ENCODE measurements at places on chromosomes 6 and 20.

GRCh38 chr6:167245591-167245990 lies 45.5 kb upstream of the UNC93A start:
- no peak for DNase-seq

DNA sequence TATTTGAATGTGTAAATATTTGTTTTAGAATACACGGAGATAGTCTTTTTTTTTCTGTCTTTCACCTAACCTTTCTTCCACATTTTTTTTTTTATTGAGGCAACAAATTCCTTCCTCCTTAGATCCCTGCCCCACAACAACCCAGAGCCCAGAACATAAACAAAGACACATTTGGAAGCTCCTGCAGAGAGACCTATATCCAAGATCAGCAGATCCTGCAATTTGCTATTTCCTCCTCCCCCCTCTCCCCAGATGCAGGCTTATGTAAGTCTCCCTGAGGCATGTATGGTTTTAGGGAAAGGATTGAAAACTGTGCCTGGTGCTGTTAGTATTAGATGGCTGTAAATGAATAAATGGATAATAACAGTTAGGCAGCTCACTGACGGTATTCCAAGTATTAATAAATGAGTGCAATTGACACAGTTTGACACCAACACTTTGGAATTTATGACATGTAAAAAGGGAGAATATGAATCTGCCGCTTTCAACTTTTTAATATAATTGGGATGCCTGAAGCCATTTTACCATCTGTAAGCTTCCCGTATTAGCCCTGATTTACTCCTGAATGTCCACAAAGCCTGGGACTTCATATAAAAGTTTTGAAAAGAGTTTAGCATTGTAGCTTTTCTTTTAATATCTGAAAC lies 608.3 kb upstream of the CITED2 start:
- no peak for DNase-seq

DNA sequence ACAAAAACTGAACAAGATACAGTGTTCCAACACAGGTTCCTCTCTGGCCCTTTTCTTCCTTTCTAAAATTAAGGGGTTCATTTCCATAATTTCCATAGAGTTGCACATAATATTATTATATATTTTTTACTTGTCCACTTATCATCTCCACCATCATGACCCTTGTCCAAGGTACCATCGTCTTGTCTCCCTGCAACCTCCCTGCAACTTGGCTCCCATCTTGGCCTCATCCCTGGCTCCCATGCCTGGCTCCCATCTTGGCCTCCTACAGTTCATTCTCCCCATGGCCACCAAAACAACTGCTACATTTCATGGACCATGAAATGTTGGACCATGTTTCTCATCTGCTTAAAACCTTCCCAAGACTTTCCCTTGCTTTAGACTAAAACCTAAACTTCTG lies 3.1 kb upstream of the KCNB1 start:
- DNase-seq = no peak

DNA sequence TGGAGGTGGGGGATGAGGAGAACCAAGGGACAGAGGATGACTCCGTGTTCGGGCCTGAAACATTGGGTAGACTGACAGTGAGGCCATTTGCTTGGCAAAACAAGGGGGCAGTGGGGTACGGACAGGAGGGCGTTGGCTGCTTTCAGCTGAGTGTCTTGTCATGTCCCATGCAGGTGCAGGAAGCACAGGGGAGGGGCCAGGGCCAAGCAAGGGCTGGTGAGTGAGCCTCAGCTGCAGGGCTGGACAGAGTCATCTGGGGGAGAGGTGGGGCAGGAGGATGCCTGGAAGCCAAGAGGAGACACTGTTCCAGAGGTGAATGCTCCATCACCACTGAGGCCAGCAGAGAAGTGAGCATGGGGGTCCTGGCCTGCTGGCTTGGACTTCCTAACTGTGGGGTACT lies 78.4 kb downstream of the ERMARD start:
- no peak for DNase-seq

DNA sequence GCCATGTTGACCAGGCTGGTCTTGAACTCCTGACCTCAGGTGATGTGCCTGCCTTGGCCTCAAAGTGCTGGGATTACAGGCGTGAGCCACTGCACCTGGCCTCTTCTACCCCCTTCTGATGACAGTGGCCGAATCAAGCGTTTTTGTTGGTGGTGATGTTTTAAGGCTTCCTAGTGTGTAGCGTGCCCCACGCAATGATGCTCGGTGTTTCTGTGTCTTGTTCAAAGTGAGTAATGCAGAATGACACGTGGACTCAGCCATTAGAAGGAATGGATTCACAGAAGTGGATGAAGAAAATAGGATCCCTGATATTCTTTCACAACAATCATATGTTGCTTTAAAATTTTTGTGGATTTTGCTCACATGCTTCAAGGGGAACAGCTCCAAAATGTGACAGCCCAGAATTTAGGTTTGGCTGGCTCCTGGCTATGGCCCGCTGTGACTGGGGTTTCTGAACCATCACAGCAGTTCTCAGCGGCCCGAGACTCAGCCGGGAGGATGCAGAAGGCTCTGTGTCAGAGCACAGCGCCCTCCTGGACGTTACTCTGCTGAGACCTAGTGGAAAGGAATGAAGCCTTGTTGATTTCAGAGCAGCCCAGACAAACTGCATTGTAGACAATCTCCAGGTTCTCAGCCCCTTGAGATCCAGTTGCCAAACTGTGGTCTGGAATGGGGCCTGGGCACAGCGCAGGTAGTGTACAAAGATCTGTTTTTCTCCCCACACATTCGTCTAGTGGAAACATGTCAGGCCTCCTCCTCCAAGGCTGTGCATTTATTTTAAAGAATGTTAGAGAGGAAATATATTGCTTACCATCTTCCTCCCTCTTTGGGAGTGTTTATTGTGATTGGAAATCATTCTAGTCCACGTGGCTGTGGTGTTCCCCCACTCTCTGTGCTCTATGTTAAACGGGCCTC lies 57.6 kb upstream of the TIAM2 start:
- DNase-seq = no peak

DNA sequence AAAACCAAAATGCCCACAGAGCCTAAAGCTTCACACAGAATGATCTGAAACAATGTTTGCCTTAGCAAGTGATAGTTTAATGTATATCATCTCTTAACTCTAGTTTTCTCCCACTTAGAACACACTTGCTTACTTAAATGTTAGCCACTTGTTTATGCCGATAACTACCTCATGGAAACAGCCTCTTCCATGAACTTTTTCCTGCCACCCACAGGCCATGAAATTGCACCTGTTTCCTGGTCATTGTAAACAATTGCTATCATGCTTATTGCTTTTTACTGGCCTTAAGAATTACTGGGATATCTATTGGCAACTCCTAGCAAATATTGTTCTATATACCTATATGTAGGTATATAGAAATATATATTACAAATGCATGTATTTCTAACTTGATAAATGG lies 231.1 kb downstream of the HDGFL1 start:
- no peak for DNase-seq

GRCh38 chr6:155147958-155148663 lies 115.7 kb upstream of the CLDN20 start:
- no peak for DNase-seq

- no peak for DNase-seq
Measured at GRCh38 chr20:63125581-63125837, 90.4 kb downstream of the YTHDF1 start.

DNA sequence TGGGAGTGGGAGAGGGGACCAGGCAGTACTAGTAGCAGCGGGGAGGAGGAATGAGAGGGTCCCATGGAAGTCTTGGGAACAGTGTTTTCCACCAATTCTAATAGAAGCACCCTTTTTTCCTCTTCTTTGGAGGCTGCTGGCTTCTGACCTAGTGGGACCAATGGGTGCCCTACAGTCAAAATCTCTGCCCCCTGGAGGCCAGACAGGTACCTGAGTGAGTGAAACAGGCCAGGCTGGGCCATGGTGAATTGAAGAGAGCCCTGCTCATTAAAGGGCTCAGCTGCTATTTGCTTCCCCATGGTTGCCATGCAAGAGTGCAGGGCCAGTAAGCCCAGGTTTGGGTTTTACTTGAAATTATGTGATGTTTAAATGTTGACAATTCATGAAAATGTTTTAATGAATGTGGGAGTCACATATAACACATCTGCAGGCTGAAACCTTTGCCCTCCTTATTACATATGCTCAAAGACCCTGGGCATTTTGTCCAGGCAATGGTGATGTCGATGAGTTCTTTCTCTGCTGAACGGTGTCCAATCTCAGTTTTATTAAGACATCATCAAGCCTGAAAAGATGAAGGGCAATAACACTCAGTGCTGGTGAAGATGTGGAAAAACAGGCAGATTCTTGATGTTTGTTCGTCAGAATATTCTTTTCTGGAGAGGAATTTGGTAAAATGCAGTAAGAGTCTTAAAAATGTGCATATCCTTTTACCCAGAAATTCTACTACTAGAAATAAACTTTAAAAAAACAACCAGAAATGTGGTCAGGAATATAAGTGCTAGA lies 42.3 kb upstream of the OCSTAMP start:
- DNase-seq = no peak

GRCh38 chr6:150646228-150646627 lies 46.5 kb downstream of the PLEKHG1 start:
- DNase-seq = no peak

DNA sequence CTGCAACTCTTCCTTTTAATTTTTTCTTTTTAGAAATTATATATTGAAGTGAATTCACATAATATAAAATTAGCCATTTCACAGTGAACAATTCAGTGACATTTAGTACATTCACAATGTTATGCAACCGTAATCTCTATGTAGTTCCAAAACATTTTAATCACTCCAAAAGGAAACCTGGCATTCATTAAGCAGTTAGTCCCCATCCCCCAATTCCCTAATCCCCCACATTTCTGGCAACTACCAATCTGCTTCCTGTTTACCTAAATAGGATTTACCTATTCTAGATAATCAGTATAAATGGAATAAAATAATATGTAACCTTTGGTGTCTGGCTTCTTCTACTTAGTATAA lies 8.5 kb upstream of the DDX27 start:
- DNase-seq = no peak

DNA sequence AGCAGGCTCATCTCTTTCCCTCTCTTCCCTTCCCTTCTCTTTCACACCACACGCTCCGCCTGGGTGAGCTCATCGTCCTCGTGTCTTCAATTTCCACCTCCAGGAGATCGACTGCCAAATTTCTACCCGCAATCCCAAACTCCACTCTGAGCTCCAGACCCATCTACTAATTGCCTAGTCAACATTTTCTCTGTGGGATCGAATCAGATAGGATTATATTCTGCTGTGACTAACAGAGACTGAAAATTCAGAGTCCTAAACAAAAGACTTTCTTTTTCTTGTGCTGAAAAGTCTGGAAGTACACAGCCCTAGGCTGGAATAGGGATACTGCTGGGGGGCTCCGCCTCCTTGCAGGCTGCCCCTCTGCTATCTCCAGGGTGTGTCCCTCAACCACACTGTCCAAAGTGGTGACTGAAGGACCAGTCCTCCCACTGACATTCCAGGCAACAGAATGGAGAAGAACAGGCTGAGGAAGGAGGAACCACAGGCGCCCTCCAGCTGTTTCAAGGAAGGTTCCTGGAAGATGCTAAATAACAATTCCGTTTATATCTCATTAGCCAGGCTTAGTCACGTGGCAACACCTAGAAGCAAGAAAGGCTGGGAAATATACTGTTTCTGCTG lies 5.0 kb upstream of the HSPA12B start:
- no peak for DNase-seq

DNA sequence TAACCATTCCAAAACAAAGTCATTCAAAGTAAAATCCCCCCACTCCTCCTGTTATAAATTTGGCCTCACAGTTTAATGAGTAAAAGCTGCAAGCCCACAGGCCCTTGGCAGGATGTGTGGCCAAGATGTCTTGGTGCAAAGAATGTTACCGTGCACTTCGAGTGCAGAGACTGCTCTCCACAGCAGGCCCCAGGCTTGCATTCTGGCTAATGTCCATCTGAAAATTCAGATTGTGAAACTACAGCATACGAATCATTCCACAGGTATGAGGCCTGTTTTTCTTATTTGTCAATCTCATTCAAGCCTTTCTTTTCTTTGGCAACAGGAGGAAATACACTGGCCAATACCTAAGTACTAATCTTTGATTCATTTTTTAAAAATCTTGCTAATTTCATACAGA lies 7.1 kb downstream of the RPS6KA2 start:
- no peak for DNase-seq

- DNase-seq = no peak
Measured at GRCh38 chr6:137767911-137768690, 99.0 kb upstream of the TNFAIP3 start.

- DNase-seq = no peak
Measured at GRCh38 chr20:63542031-63542559, 4.9 kb upstream of the PTK6 start.

GRCh38 chr20:39358052-39358451 lies 395.9 kb downstream of the DHX35 start:
- DNase-seq = no peak

DNA sequence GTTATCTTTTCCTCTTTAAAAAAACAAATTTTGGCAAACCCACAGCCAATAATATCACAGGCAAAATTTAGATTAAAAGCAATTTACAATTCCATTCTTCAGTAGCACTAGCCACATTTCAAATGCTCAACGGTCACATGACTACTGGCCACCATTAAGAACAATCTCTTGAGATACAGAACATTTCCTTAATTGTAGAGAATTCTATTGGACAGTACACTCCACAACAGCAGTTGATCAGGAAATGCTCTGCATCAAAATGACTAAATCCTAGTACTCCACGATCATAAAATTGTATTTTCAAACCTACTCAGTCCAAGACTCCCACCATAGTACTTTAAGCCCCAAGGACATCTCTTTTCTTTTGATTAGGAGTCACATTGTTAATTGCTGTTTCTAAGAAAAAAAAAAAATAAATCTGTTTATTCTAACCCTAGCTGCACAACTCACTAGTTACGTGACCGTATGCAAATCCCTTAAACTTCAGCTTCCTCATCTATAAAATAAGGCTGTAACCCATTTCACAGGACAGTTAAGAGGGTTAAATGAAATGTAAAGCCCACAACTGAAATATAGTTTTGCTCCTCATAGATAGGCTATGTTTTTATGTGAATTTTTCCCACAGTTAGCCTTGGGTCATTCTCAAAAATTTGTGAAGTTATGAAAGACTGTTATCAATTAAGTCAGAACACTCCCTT lies 9.8 kb downstream of the C6orf62 start:
- no peak for DNase-seq

DNA sequence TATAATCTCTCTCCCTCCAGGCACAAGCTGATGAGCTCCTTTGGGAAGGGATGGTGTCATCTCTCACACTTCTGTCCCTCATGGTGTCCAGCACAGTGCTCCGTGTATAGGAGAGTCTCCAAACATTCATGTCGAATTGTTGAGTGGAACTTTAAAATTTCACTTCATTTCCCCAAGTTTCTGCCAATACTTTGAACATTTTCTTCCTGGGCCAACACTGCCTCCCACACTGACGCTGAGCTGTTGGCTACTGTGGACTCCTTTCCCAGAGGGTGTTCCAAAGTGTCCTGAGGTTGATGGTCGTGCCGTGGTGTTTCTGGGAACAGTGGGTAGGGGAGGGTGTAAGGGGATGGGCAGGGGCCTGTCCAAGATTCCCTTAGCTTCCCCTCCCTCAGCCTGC lies 122.7 kb downstream of the TIAM2 start:
- DNase-seq = no peak

- DNase-seq = no peak
Measured at GRCh38 chr6:34020278-34020677, 125.6 kb downstream of the GRM4 start.

- DNase-seq = peak; percentile 25
Measured at GRCh38 chr20:34037121-34037520, 43.4 kb downstream of the RALY start.

All from activated T-helper 9 cell treated with anti-CD3 and anti-CD28 coated beads, Interleukin-2, amount 50 U/mL, for 16 hours (primary cell).